ENCODE measurements at places on chromosomes 1 and 21.

- no peak for DNase-seq
Observed at GRCh38 chr21:33395891-33396331, 7.3 kb upstream of the IFNGR2 start.

DNA sequence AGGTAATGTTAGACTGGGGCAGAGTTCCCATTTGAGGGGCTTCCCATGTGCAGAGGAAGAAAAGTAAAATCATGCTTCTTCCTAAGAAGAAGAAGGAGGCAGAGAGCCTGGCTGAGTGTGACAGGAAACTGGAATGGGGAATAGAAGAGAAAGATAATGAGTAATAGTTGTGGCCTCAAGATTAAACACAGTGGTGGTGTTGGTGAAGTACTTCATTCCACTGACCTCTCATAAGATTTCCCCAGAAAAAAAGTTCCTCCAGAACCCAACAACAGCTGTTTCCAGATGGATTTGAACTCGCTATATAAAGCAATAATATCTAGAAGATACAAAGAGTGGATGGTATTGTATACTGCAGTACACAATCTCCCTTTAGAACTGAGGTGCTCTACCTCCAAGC is 13.0 kb downstream of the RGS1 start:
- no peak for DNase-seq

DNA sequence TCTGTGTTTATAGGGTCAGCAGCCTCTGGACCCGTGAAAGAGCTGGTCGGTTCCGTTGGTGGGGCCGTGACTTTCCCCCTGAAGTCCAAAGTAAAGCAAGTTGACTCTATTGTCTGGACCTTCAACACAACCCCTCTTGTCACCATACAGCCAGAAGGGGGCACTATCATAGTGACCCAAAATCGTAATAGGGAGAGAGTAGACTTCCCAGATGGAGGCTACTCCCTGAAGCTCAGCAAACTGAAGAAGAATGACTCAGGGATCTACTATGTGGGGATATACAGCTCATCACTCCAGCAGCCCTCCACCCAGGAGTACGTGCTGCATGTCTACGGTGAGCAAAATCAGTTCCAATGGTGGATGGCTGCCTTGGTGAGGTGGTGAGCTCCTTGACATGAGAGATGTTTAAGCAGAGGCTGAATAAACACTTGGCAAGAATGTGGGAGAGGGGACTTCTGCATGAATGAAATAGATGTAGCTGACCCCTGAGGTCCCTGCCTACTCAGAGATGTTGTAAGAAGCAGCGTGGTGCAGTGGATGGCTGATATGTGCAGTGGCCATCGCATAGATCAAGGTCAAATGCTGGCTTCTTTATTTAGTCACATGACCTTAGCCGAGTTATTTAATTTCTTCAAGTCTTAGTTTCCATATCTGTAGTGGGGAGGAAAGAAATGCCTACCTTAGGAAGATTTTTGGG is 9.3 kb downstream of the SLAMF7 start:
- no peak for DNase-seq

- DNase-seq = no peak
Observed at GRCh38 chr1:108612496-108612895, 48.4 kb downstream of the HENMT1 start.

DNA sequence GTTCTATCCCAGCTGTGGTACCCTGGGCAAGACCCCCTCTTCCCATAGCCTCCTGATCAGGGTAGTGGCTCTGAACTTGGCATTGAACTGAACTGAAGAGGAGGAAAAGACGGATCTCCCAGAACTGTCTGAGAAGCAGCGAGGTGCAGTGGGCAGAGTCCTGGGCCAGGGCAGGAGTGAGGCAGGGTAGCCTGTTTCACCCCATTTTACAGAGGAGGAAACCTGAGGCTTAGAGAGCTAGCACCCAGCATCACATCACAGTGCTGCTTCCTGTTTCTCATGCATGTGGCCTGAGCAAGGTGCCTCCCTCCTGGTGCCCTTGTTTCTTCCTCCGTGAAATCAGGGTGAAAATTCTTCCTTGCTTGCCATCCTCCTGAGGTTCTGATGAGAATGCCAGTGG is 17.1 kb downstream of the ZNF362 start:
- DNase-seq = no peak

GRCh38 chr1:235268379-235269125 is 59.4 kb downstream of the ARID4B start:
- no peak for DNase-seq

DNA sequence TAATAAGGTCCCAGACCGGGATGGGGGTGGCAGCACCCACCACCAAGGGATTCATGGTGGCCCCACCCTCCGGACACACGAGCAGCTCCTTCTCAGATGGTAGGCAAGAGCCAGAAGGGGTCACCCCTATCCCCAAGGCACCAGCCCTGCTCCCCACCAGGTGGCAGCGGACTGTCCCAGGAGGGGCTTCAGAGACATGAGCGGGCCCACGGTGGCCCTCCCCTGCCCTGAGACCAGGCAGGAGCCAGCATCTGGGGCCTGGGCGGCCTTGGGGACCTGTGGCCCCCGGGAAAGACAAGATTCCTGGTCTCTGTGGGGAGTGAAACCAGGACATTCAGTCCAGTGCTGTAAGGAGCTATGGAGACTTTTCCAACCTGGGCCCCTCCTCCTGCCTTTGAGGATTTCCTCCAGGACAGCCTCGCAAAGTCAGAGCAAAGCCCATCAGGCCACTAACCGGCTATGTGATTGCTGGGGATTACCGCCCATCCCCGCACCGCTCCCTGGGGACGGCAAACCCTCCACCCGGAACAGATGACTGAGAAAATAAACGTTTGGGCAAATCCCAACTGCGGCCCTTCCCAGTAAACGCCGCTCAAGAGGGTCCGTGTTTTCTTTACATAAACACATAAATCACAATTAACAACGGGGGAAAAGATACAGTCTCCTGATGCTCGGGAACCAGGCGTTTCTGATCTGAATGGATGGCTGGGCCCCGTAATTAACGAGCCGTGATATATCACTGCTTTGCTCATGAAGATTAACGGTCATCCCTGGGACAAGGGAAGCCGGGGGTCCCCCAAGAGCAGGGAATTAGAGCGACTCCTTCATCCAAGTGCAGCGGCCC is 50.9 kb upstream of the ARHGEF16 start:
- no peak for DNase-seq

DNA sequence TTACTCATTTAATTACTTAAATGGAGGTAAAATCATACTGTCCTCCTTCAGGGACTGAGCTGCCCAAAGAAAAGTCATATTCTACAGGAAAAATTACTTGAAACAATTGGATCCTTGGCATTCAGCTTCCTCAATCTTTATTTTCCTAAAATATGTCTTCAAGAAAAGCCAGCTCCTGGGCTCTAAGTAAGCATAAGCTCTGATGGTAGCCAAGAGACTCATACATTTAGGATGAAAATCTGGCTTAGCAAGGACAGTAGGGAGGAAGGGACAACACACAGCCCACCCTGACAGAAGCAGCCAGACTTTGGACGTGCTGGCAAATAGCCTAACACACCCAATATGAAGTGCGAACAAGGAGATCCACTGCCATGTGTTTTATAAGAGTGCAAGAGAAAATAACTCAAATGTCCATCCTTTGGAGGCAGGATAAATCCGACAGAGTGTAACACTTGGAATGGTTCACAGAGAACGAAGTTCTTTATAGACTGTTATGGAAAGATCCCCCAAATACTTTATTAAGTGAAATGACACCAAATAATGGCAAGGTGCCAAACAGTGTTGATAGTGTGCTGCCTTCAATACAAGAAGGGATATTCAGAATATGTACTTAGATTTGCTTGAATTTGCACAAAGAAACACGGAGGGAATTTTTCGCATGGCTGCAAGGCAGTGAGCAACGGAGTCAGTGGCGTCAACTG is 14.1 kb downstream of the CAPN8 start:
- DNase-seq = no peak

GRCh38 chr1:112620377-112620695 is 704 bp downstream of the CAPZA1 start:
- DNase-seq = no peak

GRCh38 chr1:25571522-25571970 is 28.1 kb downstream of the LDLRAP1 start:
- DNase-seq = no peak

GRCh38 chr1:60374537-60374936 is 301.0 kb upstream of the C1orf87 start:
- no peak for DNase-seq

GRCh38 chr1:208604295-208604694 is 360.1 kb upstream of the PLXNA2 start:
- no peak for DNase-seq
